ENCODE measurements at places on chromosomes 11 and 22.
A peak's percentile ranks its signal among the peaks of the same experiment; 100 is the strongest.

DNA sequence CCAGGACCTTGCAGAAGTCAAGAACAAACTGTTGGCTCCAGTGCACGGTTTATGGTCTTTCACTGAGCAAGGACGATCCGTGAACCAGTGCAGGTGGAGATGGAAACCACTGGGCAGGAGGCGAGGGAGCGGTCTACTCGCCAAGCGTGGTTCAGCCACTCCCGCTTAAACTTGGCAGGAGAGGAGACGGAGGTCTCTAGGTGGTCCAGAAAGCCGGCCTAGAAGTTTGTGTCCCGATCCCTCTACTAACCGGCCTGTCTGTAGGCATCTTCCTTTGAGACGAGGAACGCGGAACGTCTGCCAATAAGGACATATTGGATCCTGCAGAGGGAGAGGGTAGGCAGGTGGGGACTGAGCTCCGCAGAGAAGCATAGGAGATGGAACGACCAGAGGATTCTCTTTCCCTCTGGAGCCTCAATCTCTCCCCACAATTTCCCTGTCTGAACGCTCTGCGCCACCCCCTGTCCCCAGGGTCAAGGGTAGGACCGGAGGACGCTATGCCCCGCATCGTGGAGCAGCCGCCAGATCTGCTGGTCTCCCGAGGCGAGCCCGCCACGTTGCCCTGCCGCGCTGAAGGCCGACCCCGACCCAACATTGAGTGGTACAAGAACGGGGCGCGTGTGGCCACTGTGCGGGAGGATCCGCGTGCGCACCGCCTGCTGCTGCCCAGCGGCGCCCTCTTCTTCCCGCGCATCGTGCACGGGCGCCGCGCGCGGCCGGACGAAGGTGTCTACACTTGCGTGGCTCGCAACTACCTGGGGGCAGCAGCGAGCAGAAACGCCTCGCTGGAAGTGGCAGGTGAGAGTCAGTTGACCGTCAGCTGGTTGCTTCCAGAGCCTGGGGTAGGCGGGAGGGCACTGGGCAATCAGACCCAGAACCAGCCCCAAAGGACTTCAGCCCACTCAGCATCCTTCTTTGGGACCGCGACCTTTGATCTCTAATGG lies 3.4 kb downstream of the ROBO3 start:
- no peak for DNase-seq

DNA sequence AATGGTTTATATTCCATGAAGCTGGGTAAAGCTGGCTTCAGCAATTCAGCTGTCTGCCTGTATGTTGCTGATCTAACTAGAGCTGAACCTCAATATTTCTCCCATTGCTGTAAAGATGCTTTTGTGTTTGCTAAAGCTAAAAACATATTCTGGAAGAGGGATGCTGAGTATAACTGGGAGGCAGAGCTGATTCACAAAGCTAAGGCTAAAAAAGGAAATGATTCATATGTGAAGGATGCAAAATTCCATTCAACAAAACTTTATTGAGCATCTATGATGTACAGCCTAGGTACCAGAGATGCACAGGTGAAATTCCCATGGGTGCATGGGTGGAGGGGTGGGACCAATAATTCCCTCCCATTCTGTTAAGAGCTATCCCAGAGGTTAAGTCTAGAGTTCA lies 193.9 kb downstream of the KIF18A start:
- DNase-seq, result peak; percentile 25

GRCh38 chr22:20128902-20129746 lies 2.5 kb upstream of the ZDHHC8 start:
- peak; percentile 53 for DNase-seq

DNA sequence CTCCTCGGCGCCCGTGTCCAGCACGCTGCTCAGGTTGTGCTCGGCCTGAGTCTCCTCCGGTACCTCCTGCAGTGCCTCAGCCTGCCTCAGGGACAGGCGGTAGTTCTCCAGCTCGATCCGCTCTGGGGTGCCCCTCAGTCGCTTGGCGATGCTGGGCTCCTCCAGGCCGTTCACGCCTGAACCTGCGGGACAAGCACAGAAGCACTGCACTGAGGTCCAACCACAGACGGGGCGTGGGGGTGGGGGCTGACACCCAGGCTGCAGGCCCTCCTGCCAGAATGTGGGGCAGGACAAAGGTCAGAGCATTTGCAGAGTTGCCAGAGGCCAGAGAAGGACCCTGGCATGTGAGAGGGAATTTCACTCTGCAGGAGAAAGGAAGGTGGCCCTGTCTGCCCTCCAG lies 67.6 kb upstream of the BID start:
- DNase-seq, result no peak

GRCh38 chr11:60502221-60502775 lies 9.7 kb downstream of the MS4A12 start:
- no peak for DNase-seq

GRCh38 chr11:8038393-8038792 lies 42.6 kb upstream of the TUB start:
- no peak for DNase-seq

Measured in fibroblast of mammary gland (primary cell).